SHP77 treated with DMSO at 0.1 percent for 48 hours (cell line): ENCODE measurements at places on chromosomes 11 and 22.

DNA sequence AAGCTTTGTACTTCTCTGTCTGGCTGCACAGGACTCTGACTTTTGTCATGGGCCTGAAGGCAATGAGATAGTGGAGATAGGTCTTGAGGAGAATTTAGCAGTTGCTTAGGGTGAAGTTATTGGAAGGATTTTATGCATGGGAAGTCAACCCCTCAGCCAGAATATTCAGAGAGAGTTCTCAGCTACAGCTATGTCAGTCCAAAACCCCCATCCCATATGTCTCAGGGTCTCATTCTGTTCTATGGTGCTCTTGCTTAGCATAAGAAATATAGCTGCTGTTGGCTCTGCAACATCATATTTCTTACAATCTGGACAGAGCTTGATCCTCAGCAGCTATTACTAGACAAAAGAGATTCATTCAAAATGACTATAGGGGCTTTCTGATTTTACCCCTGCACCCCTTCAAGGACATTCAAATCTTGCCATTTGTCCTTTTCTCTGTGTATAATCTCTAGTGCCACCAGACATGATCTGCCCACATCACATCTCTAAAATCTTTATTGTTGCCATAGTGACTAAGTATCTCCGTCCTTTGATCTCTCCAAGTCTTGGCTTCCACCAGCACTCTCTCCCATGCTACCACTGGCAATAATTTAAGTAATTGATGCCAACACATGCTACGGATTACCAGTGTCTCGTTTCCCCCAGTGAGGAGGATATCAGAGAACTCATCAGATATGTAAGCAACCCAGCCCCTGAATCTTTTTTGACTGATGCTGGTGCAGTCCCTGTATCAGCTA lies 327.1 kb upstream of the ISX start:
- DNase-seq = no peak

GRCh38 chr22:26679003-26679629 lies 21.7 kb downstream of the MIAT start:
- DNase-seq = peak; percentile 26

DNA sequence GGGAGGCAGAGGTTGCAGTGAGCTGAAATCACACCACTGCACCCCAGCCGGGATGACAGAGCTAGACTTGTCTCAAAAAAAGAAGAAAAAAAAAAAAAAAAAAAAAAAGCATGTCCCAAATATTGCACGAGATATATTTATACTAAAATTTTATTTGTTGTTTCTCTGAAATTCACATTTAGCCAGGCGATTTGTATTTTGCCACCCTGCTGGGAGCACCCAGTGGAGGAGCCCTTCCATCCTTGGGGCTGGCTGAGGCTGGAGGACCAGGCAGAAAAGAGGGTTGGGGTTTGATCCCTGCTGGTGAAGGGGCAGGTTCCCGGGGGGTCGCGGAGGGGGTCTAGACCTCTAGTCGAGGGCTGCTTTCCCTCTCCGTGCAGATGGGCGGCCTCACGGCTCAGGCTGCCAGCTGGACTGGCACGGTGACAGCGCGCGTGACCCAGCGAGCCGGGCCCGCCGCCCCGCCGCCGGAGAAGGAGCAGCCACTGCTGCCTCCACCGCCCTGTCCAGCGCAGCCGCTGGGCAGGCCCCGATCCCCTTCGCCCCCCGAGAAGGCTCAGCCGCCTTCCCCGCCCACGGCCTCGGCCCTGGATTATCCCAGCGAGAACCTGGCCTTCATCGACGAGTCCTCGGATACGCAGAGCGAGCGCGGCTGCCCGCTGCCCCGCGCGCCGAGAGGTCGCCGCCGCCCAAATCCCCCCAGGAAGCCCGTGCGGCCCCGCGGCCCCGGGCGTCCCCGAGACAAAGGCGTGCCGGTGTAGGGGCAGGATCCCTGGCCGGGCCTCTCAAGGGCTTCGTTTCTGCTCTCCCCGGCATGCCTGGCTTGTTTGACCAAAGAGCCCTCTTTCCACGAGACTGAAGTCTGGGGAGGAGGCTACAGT lies 952 bp upstream of the CATSPERZ start:
- no peak for DNase-seq

DNA sequence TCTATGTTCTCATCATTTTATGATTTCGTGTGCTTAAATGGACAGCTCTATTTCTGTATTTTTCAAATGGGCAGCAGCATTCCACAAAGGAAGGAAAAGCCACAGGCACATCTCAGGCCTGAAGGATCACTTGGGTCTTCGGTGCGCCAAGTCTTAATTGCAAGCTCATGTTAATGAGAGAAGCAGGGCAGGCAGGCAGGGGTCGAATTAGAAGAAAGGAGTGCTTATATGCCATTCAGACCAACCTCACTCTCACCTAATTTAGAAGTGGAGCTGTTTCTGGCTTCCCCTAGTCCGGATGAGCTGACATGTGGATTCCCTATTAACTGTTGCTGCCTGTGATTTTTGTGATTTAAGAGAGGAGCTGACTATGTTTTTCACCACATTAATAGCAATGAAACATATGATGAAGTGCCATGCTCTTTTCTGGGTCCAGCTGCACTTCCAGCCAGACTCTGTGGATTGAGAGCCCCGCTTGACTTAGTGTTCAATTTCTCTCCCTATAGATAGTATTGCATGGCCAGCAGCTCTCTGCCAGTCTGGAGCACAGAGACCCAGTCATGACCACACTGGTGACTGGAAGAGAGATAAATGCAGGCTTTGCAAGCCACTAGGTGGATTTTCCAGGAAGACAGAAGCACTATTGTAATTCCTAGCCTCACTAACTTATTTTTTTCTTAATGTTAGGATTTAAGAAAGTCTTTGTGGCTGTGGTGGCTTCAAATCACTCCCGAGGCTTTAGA lies 373.9 kb upstream of the FAT3 start:
- DNase-seq = no peak

DNA sequence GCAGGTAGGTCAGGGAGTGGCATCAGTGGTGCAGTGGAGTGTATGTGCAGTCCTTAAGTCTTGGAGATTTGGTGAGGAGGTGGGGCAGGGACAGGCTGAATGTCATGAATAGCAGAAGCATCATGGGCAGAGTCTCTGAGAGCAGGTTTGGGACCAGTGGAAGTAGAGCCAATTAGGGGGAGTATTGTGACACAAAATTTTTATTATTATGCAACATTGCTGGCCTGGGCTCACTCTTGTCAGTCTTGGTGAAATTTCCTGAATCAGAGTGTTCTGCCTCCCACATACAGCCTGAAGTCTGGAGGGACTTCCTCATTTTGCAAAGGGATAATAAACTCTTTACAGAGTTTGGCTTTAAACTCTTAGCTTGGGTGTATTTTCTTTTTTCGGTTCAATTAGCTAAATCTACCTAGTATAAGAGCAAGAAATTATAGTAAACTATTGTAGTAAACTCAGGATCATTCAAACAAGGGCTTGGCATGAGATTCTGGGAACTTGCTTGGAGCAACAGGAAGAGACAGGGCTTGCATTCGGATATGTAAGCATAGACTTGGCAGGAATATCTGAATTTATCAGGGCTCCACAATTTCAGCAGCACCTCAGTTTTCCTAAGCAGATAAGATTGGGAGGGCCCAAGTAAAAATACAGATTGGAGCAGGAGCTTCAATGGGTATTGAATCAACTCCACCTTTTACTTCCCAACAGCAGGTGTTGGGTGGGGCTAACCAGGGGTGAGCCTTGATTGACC lies 67.7 kb downstream of the FDX1 start:
- no peak for DNase-seq

- DNase-seq = peak; percentile 1
Observed at GRCh38 chr11:8545698-8546366, 48.2 kb downstream of the STK33 start.

- DNase-seq = no peak
Observed at GRCh38 chr22:36965696-36966095, 52.3 kb downstream of the CSF2RB start.

DNA sequence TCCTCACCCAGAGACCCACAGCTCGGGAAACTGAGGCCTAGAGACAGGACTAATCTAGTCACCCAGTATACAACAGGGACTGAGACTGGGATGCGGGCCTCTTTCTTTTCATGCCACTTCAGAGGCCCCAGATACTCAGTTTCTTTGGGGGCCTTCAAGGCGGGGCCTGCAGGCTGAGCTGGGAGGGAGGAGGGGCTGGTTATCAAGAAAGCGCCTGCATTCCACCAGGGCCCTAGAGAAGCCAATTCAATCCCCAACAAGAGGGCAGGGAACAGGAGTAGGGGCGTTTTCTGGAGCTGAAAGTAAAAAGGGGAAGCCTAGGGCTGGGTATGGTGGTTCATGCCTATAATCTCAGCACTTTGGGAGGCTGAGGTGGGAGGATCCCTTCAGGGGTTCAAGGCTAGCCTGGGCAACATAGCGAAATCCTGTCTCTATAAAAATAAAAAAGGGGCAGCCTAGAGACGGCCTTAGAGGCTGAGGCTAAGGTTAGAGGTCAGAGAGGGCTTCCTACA lies 1.6 kb downstream of the ATG2A start:
- no peak for DNase-seq

GRCh38 chr11:19651653-19652052 lies 61.0 kb upstream of the NAV2 start:
- DNase-seq = no peak

GRCh38 chr11:117296881-117297280 lies 5.7 kb downstream of the BACE1-AS start:
- DNase-seq = no peak

DNA sequence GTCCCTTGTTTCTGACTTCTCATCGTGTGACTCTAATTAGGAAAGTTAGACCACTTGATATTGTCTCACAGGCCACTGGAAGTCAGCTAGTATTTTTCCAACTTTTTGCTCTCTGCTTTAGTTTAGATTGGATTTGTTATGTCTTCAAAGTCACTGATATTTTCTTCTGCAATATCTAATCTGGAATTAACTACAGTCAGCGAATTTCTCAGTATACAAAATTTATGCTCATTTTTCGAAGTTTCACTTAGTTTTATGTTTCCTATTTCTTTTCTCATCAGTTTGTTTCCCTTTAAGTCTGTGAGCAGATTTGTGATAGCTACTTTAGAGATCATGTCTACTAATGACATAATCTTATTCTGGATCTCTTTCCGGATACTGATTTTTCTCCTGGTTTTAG lies 1027.2 kb upstream of the CNTN5 start:
- no peak for DNase-seq

DNA sequence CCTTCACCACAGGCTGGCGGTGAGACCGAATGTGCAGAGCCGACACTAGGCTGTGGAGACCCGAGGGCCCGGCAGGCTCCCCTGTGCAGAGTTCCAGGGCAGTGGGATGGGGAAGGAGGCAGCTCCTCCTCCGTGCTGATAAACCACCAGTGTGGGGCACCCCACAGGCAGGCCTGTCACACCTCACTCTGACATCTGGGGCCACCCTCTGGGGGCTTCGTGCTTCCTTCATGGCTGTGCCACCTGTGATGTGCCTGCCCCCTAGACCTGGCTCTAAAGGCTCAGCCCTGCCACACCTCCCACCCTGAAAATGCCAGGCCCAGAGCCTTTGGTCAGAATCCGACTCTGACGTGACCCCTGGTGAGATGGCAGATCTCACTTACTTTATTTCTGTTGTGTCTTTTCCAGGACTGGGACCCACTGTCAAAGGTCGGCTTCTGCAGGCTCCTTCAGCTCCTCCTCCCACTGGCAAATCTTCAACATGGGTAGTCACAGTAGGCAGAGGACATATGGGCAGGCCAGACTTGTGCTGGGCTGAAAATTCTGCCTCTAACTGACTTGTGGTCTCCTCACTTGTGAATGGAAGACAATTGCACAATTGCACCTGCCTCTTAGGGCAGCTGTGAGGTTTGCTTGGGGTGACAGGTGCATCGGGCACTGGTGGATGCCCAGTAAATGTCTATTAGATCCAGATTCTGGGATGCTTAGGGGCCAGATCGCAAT lies 46.2 kb upstream of the TSKU start:
- DNase-seq = no peak

DNA sequence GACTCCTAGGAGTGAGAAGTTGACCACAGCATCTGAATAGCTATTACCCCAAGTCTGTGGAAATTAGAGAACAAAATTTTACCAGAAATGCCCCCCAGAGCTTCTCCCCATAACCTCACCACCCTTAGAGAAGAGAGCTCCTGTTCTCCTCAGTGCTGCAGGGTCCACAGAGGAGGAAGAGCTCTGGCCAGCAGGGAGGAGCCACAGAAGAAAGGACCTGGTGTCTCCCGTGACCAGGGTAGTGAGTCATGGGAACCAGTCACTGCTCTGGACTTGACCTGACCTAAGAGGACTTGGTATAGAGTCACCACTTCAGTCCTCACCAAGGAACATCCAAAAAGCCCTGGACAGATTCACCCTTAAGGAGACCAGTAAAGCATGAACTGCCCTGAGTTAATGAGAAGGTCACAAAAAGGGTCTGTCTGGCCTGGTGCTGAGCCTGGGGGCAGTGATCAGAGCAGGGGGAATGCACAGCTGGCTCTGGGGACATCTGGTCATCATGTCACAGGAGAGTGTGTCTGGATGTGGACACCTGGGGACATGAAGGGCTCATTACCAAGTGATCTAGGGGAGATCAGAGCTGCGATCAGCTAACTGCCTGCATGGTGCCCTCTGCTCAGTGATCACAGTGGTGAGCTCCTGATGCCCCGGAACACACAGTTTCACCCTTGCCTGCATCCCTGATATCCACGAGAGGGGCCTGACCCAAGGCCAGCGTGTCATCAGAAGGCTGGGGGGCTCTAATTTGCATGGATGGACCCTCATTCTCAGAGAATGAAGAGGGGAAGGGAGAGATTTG lies 103.3 kb upstream of the TOP3B start:
- DNase-seq = no peak

DNA sequence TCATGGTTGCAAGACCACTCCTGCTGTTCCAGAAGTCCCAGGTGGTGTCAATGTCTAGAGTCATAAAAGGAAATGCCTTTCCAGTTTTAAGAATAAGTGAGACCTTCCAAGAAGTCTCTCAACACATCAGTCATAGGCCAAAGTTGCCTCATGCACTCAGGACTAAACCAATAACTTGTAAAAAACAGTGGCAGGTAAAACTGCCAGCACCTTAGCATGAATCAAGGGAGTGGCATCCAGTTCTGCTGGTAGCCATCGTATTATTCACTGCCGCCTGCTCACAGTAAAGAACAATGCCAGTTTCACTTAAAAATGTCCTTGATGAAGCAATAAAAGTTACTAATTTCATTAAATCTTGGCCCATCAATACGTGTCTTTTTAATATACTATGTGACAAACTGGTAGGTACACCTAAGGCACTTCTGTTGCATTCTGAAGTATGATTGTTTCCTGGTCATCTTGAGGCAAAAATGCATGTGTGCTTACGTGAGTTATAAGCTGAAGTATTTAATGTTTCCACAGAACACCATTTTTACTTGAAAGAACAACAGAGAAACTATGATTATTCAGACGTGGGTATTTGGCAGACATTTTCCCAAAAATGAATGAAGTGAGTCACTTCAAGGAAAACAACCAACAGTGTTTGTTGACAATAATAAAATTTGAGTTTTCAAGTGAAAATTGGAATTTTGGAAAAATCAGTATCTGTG lies 125.2 kb upstream of the SNX19 start:
- no peak for DNase-seq

GRCh38 chr11:36316049-36316448 lies 20.0 kb downstream of the PRR5L start:
- DNase-seq = no peak

- DNase-seq = no peak
Observed at GRCh38 chr11:36376888-36377758, 81.0 kb downstream of the PRR5L start.

GRCh38 chr22:30743257-30744020 lies 48.8 kb downstream of the OSBP2 start:
- no peak for DNase-seq

- DNase-seq = no peak
Observed at GRCh38 chr22:25969901-25970300, 199.4 kb upstream of the SEZ6L start.
